ENCODE measurements at places on chromosomes 11 and 22.

GRCh38 chr22:20867179-20868024 lies 8.6 kb downstream of the SNAP29 start:
- H3K4me3 ChIP-seq = no peak overlapping the region
- no peaks in the 10 kb centered on the region for H3K36me3 ChIP-seq
- peak; percentile 85 for DNase-seq
- peak overlapping the region; percentile 87 for H3K27ac ChIP-seq

DNA sequence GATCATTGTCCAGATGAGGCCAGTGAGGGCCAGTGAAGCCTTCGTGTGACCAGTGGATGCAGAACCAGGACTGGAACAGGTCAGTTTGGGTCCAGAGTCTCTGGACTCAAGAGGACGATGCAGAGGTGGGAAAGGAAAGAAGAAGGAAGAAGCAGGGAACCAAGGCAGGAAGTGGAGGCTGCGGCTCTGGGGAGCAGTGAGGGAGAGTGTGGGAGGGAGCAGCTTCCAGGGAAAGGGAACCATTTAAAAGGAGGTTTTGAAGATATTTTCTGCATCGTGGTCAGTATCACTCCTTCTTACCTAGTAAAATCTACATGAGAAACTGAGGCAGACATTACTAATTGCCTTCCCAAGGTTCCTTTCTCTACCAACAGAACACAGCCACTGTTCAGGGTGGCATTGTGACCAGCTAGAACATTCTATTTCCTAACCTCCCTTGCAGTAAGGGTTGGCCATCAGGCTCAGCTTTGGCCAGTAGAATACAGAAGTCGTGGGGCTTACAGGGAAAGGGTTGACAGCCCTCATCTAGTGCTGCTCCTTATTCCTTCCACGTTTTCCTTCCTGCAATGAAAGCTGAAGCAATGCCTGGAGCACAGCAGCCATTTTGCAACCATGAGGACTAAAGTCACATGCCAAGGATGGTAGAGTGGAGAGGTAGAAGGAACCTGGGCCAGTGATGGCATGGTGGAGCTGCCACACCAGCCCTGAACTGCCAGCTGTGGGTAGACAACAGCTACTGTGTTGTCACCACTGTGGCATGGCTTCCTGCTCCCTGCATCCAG lies 29.1 kb upstream of the LINC01488 start:
- no peak for DNase-seq
- H3K4me1 ChIP-seq = no peaks in the 10 kb centered on the region
- H3K27ac ChIP-seq = no peak overlapping the region
- no peaks in the 10 kb centered on the region for H3K27me3 ChIP-seq
- no peak overlapping the region for H3K4me3 ChIP-seq
- H3K36me3 ChIP-seq = no peaks in the 10 kb centered on the region

- DNase-seq = no peak
- H3K36me3 ChIP-seq = no peaks in the 10 kb centered on the region
- H3K27me3 ChIP-seq = no peaks in the 10 kb centered on the region
- no peaks in the 10 kb centered on the region for H3K4me1 ChIP-seq
These were observed 345.5 kb upstream of the CTSC start for GRCh38 chr11:88683024-88683423.

DNA sequence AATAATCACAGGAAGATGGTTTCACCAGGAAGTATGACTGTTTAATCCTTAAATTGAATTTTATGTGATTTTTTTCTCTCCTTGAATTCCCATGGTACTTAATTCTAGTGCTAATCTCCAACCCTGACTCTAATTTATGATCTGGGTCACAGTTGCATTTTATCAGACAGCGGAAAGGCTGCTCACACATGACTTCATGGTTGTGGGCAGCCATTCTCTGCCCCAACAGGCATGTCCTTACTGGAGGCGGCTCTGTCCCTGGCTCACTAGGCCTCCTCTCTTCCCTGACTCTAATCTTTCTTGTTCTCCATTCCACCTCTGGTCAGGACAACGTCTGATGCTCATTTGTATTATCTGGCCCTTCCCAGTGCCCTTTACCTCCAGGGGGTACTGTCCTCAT lies 184.4 kb downstream of the CHST1 start:
- no peaks in the 10 kb centered on the region for H3K36me3 ChIP-seq
- no peak for DNase-seq
- H3K27me3 ChIP-seq = no peaks in the 10 kb centered on the region

DNA sequence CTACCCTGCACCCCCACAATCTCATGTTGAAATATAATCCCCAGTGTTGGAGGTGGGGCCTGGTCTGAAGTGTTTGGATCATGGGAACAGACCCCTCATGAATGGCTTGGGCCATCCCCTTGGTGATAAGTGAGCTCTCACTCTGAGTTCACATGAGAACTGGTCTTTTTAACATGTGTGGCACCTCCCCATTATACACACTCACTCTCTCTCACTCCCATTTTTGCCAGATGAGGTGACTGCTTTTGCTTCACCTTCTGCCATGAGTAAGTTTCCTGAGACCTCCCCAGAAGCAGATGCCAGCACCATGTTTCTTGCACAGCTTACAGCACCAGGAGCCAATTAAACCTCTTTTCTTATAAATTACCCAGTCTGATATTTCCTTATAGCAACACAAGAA lies 32.1 kb upstream of the DRD2 start:
- no peaks in the 10 kb centered on the region for H3K27me3 ChIP-seq
- H3K36me3 ChIP-seq = no peaks in the 10 kb centered on the region
- no peak overlapping the region for H3K27ac ChIP-seq
- no peaks in the 10 kb centered on the region for H3K4me1 ChIP-seq
- no peak overlapping the region for H3K4me3 ChIP-seq

DNA sequence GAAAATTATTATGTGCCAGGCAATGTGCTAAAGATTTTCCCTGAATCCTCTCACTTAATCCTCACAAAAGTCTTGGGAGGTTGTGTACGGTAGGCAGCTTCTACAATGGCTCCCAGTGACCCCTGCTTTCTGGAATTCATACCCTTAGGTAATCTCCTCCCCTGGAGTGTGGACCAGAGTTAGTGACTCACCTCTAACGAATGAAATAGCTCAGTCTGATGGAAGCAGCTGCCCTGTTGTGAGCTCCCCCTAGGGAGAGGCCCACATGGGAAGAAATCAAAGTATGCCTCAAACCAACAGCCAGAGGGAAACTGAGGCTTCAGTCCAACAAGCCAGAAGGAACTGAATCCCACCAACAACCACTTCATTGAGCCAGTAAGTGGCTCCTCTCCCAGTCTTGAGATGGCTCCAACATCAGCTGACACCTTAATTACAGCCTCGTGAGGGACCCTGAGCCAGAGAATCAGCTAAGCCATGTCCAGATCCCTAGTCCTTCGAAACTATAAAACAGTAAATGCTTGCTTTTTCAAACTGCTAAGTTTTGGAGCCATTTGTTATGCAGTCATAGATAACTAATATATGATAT lies 98.9 kb upstream of the ISX start:
- no peaks in the 10 kb centered on the region for H3K27me3 ChIP-seq
- H3K4me1 ChIP-seq = no peaks in the 10 kb centered on the region
- H3K27ac ChIP-seq = no peak overlapping the region
- H3K36me3 ChIP-seq = no peaks in the 10 kb centered on the region
- DNase-seq = no peak

- no peaks in the 10 kb centered on the region for H3K36me3 ChIP-seq
- H3K27me3 ChIP-seq = no peaks in the 10 kb centered on the region
- no peaks in the 10 kb centered on the region for H3K4me1 ChIP-seq
- no peak overlapping the region for H3K4me3 ChIP-seq
- DNase-seq = no peak
These were observed 118.6 kb upstream of the RASSF10 start for GRCh38 chr11:12890476-12890875.

DNA sequence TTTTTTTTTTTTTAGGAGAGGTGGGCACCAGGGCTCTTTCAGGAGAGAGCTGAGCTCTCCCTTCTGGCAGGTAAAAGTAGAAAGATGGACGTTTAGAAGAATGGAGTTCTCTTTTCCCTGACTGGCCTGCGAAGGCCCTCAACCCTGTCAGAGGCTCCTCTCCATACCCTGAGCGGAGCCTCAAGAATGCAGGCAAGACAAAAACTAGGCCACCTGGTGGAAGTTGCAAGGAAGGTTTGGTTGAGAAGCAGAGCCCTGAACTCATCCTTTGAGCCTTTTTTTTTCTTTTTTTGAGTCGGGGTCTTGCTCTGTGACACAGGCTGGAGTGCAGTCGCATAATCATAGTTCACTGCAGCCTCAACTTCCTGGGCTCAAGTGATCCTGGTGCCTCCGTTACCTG lies 1.4 kb downstream of the OTOG start:
- no peak for DNase-seq
- H3K27ac ChIP-seq = no peak overlapping the region
- H3K4me3 ChIP-seq = no peak overlapping the region
- H3K4me1 ChIP-seq = no peaks in the 10 kb centered on the region

DNA sequence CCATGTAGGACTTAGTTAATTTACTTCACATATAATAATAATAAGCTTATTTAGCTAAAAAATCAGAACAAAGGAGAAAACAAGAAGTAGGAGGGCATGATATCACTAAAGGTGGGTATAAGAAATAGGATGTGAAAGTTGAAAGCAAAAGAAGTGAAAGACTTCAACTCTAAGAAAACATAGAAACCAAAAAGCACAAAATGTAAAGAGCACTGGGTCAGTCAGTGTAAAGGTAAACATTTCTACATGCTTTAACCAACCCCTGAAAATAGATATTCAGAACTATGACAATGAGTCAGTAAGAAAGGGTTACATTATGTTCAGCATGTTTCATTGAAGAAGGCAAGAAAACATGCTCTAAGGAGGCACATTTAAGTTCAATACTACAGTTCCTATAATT lies 298.8 kb downstream of the SWAP70 start:
- no peaks in the 10 kb centered on the region for H3K27me3 ChIP-seq
- no peak for DNase-seq
- H3K27ac ChIP-seq = no peak overlapping the region

DNA sequence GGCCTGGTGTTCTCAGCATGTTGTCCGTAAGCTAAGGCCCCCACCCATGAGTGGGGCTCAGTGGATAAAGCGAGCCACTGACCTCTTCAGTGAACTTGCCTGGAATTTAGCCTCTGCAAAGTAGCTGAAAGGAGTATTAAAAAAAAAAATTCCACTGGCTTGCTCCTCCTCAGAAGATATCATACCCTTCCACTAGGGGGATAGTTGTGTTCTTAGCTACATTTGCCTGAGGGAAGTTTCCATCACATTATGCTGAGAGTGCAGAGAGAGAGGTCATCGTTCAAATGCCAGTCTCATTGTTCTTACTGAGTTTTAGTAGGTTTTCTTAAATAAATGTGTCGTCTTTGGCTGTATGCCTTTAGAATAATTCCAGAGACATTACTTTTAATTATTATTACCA lies 879.7 kb downstream of the JRKL start:
- no peak for DNase-seq
- no peaks in the 10 kb centered on the region for H3K36me3 ChIP-seq
- H3K4me1 ChIP-seq = no peaks in the 10 kb centered on the region
- H3K4me3 ChIP-seq = no peak overlapping the region
- H3K27ac ChIP-seq = no peak overlapping the region
- H3K27me3 ChIP-seq = no peaks in the 10 kb centered on the region

- H3K4me1 ChIP-seq = peaks cover 8% of the 10 kb centered on the region
- H3K36me3 ChIP-seq = no peaks in the 10 kb centered on the region
- no peaks in the 10 kb centered on the region for H3K27me3 ChIP-seq
- DNase-seq = no peak
- H3K27ac ChIP-seq = peak overlapping the region; percentile 42
These were observed 9.5 kb downstream of the JAML start for GRCh38 chr11:118215262-118215661.

GRCh38 chr11:19912958-19913892 lies 200.6 kb downstream of the NAV2 start:
- no peak overlapping the region for H3K27ac ChIP-seq
- H3K4me3 ChIP-seq = no peak overlapping the region
- no peaks in the 10 kb centered on the region for H3K27me3 ChIP-seq
- DNase-seq = no peak
- H3K36me3 ChIP-seq = no peaks in the 10 kb centered on the region
- H3K4me1 ChIP-seq = no peaks in the 10 kb centered on the region

DNA sequence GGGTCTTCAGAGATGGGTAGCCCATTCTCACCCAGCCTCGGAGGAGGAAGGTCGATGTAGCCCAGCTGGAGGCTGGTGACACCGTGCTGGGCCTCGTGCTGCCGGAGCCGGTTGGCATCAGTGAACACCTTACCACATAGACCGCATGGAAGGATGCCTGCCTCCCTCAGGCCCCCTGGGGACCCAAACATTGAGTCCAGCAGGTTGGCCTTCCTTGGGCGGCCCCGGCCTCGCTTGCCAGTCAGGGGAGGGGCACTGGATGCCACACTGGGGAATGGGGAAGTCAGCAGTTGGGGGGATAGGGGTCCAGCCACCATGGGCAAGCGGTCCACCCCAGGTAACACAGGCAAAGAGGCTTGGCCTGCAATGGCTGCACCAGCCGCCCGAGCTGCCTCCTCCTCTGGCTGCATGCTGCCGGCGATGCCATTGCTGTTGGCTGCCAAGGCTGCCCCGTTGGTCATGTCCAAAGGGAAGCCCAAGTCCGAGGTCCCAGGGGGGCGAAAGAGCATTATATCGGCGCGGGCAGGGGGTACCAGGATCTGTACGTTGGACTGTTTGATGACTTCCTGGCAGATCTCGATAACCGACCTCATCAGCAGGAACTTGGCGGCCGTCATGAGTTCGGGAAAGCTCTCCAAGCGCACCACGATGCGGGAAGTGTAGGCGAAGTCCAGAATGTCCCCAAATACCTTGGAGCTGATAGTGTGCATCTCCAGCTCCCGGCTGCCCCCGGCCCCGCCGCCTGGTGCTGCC lies 1.4 kb downstream of the PATZ1 start:
- peak; percentile 68 for DNase-seq
- H3K27me3 ChIP-seq = no peaks in the 10 kb centered on the region
- H3K27ac ChIP-seq = peak overlapping the region; percentile 26
- peaks cover 27% of the 10 kb centered on the region for H3K4me1 ChIP-seq
- H3K4me3 ChIP-seq = peak overlapping the region; percentile 65

- no peak for DNase-seq
- no peak overlapping the region for H3K4me3 ChIP-seq
- no peaks in the 10 kb centered on the region for H3K4me1 ChIP-seq
- no peaks in the 10 kb centered on the region for H3K27me3 ChIP-seq
- H3K36me3 ChIP-seq = no peaks in the 10 kb centered on the region
- no peak overlapping the region for H3K27ac ChIP-seq
These were observed 183.3 kb downstream of the BLID start for GRCh38 chr11:121932646-121933185.

GRCh38 chr11:67468456-67468758 lies 644 bp downstream of the TMEM134 start:
- H3K27ac ChIP-seq = peak overlapping the region; percentile 90
- H3K4me3 ChIP-seq = peak overlapping the region; percentile 97
- H3K27me3 ChIP-seq = no peaks in the 10 kb centered on the region
- no peaks in the 10 kb centered on the region for H3K36me3 ChIP-seq
- peaks cover 18% of the 10 kb centered on the region for H3K4me1 ChIP-seq

DNA sequence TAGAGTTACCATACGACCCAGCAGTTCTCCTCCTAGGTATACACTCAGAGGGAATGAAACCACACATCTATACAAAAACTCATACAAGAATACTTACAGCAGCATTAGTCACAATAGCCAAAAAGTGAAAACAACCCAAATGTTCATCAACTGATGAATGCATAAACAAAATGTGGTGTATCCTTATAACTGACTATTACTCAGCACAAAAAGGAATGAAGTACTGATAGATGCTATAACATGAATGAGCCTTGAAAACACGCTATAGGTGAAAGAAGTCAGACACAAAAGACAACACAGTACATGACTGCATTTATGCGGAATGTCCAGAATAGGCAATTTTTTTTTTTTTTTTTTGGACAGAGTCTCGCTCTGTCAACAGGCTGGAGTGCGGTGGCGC lies 23.1 kb downstream of the NCAPD3 start:
- H3K4me1 ChIP-seq = no peaks in the 10 kb centered on the region
- no peak for DNase-seq
- no peak overlapping the region for H3K4me3 ChIP-seq

All from colonic mucosa (tissue), 4 donors.